ENCODE measurements at places on chromosomes 3 and 15.

GRCh38 chr15:90414408-90415028 is 26.5 kb downstream of the IQGAP1 start:
- DNase-seq = no peak

DNA sequence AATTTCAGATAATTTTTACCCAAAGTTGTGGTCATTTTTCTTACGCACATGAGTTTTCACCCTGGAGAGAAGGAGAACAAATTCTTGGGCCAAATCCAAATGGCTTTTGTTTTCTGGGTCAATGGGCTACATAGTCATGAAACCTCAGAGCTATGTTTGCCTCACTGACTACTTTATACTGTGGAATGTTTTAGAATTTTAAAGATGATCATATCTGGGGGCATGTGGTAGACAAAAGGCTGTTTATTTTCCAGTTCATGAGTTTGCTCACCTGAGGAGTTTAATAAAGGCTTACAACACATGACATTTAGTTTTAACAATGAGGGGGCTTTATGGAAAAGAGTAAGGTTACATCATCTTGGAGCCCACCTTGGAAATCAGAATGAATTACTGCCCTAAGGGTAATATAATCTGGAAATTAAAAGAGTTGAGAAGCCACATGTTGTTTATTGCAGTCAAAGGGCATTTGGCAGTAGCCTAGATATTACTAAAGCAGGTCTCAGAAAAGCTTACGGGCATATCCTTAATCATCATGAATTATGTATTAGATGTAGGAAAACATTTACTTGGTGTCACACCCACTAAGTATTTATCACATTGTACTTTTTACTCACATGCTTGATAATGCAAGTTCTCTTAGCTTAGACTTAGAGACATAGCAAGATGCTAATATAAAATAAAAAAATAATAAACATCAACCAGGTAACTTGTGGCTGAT is 466.1 kb downstream of the EDEM1 start:
- DNase-seq = no peak

DNA sequence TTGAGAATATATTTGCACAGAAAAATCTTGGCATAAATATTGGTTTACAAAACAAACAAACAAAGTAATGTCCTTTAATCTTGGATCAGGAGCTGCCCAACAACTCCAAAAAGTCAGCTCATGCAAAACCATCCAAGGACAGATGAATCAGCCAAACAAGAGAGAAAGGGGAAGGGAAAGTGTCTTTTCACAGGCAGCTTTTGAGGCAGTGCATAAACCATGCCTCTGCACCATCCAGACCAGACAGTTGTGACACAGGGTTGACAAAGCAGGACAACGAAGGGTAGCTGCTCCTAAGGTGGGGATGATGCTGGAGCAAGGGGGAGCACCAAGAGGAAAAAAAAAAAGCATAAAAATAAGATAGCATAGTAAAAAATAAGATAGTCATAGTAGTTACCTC is 8.7 kb downstream of the CD86 start:
- no peak for DNase-seq

GRCh38 chr3:112504123-112504522 is 4.9 kb upstream of the BTLA start:
- DNase-seq = no peak

GRCh38 chr3:194174980-194175379 is 39.0 kb downstream of the HES1 start:
- DNase-seq = no peak

DNA sequence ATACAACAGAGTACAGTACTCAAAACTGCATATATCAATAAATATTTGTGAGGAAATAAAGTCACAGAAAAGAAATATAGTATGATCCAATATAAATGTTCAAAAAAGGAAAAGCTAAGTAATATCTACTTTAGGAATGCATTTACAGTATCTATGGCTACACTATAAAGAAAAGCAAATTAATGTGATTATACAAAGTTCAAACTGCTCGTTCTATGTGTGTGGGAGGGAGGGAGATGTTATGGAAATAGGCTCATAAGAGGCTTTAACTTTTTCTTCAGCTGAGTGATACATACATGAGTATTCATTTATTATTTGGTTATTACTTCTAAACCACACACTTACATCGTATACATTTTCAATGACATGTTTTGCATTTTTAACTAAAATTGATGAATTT is 377.7 kb upstream of the AGTR1 start:
- DNase-seq = no peak

DNA sequence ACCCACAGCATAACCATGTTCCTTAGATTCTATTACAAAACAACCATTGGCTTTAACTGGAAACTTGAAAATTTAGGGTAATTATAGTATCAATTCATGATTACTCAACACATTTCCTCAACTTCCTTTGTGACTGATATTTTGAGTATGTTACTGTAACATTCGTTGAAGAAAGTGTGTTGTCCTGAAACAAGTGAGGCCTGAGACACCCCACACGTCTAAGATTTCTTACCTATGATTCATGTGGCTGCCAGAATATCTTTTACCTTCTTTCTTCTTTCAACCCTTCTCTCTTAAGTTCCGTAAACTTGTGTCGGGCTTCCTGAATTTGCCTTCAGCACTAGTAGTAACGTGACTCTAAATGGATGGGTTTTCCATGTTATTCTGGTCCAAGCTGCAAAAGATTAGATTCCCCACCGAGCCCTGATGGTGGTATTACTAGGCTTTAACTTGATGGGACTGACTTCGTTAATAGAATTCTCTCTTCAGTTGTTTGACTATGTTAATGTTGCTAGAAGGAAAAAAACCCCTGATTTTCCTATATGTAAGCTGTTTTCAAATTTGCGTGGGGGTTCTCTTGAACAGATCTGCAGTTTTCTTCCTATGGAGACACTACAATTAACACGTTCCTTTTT is 296.0 kb upstream of the ICE2 start:
- no peak for DNase-seq

DNA sequence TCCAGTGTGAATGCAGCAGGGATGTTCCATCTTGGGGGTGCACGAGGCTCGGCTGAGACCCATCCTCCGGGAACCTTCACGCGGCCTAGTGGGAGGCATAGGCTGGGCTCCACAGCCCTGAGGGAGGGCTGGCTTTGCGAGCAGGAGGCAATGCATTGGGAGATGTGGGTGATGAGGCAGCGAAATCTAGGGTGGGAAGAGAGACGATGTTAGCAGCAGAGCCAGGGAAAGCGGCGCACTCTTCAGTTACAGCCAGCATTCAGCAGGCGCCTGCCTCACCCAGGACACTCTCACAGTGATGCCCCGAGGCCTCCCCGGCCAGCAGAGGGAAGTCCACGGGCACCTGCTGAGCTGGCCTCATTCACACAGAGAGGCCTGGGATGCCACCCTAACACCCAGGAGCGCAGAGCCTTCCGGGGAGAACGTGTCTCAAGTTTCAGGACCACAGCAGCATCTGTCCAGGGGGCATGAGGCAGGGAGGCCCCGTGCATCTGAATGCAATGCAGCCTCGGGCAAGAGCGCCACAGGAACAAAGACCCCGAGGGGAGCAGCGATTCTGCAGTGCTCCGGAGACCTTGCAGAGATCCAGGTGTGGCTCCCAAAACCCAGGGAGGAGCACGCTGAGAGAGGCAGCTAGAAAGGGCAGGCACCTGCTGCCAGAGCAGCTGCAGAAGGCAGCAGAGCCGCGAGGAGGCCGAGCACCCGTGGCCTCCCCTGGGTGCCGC is 102.4 kb downstream of the NUP210 start:
- no peak for DNase-seq

- no peak for DNase-seq
Observed at GRCh38 chr3:126024049-126024854, 55.3 kb downstream of the ROPN1B start.

- DNase-seq = no peak
Observed at GRCh38 chr3:30319713-30320112, 286.7 kb upstream of the TGFBR2 start.

DNA sequence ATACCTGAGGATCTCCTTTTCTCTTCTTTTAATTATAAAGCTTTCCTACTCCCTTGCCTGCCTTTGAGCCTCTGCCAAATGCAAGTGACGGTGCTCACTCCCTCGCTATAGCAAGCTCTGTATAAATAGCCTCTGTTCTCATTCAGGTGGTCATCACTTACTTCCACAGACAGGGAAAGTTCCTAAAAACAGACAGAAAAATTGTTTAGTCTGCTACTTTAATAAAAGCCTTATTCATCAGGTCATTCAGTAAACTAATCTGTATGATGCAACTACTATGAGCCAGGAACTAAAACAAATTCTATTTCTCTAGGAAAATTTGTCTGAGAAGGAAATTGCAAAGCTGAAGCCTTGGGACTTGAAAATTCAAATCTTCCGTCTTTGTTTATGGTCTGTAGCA is 10.2 kb upstream of the DLG1 start:
- no peak for DNase-seq
